ENCODE measurements at places on chromosomes 7 and 10. TPM values are rescaled to one million over a fixed set of nuclear protein-coding genes. Genes with fewer than 3 reads are reported as not detected.

DNA sequence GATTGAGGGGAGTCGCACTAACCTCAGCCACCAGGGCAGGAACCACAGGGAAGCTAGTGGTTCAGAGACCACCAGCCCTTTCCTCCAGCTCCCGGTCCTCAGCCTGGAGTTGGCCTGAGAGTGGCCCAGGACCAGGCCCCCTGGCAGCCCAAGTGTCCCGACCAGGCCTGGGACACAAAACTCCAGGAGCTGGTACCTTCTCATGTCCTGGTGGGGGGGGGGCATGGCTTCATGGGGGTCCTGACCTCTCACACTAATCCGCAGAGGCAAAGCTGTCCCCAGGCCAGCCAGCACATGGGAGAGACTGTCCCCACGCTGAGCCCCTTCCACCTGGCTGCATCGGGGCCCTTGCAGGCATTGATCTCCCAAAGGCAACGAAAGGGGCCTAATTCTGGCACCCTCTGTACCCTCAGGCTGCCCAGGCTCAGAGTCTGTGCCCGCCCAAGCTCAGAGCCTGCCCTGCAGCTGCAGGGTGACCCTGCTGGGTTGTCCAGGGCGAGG, 28.2 kb downstream of the GPRIN2 start:
- no peak for ATAC-seq

GRCh38 chr10:35079763-35080162, 10.4 kb downstream of the CUL2 start:
- peak; percentile 100 for ATAC-seq

DNA sequence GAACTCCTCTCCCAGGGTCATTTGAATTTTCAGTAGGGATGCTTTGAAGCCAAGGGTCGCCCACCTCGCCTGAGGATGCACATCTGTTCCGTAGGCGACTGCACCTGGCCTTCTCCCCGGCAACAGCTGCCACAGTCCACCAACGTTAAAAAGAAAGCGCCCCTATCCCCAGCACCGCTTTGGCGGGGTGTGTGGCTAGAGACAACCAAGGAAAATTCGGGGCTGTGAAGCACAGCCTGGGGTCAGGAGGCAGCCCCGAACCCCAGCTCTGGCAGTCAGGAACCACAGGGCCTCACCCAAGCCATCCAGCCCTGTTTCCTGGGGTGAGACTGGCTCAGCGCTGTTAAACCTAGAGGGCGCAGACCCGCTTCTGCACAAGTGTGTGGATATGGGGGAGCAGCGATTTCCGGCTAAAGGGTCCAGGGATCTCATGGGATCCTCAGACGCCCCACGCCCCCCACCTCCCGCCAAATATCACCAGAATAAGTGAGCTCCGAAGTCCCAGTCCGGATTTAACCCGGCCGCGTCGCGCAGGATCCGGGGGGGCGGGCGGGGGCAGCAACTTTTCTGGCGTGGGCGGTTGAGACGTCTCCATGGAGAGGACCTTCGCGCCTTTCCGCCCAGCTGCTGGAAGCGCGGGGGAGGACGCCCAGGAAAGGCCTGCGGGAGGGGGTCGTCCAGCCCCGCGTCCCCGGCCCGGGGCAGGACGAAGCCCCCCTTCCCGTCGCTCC, 822 bp downstream of the ZC3HAV1L start:
- peak; percentile 29 for ATAC-seq

- no peak for ATAC-seq
Measured at GRCh38 chr7:128841921-128842673, 11.9 kb downstream of the FLNC start.

DNA sequence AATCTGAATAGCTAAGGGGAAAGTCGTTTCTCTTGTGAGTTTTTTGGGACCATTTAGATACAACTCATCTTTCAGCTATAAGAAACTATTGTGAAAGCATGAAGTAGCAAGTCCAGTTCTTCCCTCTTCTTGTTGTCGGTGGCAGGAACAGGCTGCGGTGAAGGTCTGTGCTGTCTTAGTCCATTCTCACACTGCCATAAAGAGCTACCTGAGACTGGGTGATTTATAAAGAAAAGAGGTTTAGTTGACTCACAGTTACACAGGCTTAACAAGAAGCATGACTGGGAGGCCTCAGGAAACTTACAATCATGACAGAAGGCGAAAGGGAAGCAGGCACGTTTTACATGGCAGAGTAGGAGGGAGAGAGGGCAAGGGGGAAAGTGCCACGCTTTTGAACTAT, 261.8 kb downstream of the GATA3 start:
- no peak for ATAC-seq

DNA sequence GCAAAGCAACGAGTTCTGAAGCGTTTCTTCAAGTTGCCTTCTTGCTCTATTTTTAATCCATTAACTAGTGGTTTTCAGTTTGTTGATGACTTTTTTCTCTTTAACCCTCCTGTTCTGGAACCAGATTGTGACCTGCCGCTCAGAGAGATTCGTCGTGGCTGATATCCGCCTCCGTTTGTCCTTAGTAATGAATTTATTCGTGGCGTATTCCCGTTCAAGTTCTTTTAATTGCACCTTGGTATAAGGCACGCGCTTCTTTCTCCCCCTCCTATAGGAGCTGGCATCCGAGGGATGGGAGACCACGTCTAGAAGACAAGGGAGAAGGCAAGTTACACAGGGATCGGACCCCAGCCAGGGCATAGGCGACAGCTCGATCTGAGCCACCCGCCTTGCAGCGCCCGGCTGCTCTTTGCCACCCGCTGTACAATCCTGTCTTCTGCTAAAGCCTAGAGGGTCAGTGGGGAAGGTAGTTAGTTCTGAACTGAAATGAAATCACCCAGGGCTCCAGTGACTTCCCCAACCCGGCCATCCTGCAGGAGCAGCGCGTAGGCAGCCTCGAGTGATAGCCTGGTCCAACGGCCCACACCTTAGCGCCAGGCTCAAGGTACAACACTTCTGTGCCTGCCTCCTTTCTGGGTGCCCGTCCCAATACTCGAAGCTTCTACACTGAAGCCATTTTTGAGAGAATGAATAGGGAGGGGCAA, 1.6 kb downstream of the HOXA13 start:
- ATAC-seq: no peak

- no peak for ATAC-seq
Measured at GRCh38 chr10:101986624-101986971, 69.4 kb downstream of the ARMH3 start.

DNA sequence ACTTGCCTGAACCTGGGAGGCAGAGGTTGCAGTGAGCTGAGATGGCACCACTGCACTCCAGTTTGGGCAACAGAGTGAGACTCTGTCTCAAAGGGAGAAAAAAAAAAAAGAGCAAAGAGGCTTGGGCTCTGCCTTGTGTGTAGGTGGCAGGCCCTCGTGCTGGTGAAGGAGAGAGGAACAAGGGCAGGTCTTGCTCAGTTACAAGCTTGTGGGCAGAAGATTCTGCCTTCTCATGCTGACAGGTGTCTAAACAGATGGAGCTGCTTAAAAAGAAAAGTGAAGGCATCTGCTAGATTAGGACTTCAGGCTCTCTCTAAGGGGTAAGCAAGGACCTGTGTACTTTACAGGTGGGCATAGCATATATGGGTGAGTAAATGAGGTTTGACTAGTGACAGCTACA, 65.5 kb upstream of the TRIM8 start:
- no peak for ATAC-seq

DNA sequence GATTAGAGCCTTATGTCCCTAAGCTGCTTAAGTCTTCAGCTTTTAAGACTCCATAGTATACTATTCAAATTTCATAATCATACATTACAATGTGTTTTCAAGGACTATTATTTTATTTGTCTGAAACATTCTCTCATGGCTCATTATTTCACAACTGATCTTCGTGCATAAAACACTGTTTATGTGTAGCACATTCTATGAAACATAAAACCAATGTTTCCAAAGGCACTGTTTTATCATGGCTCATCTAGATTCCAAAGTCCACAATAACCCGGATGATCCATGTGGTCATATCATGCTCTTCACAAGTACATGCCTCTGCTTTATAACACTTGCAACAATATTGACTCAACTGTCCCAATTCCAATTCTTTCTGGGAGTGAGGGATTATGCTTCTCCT, 806.1 kb downstream of the TNS3 start:
- ATAC-seq: no peak

GRCh38 chr7:33248671-33249070, 119.3 kb downstream of the BBS9 start:
- no peak for ATAC-seq

OR9A2 gene
- total RNA-seq: 0.67 TPM

All from motor neuron (in vitro differentiated cells).